MM.1S (cell line): ENCODE measurements at places on chromosomes 12 and 14.

DNA sequence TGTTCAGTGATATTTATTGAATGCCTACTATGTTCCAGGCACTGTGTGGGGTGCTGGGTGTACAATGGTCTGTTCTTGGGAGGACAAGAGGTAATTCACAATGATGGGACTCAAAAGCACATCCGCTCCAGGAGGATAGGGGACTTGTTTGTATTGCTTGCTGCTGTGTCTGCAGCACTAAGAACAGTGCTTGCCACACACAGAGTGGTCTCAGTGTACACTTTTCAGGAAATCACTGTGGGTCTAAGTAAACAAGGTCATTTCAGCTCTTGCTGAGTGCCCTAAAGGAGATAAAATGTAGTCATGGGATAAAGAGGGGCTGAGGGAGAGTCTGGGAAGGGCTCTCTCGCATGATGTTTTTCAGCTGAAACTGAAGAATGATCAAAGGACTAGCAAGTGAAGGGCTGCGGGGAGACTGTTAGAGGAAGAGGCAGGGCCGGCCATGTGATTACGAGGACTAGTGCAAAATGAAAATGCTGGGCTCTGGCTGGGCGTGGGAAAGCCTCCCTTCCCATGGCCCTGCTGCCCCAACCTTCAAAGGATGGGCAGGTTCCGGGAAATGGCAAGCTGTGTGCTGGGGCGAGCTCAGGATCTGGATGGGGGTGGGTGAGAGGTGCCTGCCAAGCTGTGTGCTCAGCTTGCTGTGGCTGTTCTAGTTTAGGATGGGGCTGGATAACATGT lies 39.1 kb downstream of the ADCK1 start:
- H3K36me3 ChIP-seq = no peaks in the 10 kb centered on the region
- no peak for DNase-seq
- no peaks in the 10 kb centered on the region for H3K27me3 ChIP-seq
- H3K4me1 ChIP-seq = no peaks in the 10 kb centered on the region
- no peak overlapping the region for H3K4me3 ChIP-seq

DNA sequence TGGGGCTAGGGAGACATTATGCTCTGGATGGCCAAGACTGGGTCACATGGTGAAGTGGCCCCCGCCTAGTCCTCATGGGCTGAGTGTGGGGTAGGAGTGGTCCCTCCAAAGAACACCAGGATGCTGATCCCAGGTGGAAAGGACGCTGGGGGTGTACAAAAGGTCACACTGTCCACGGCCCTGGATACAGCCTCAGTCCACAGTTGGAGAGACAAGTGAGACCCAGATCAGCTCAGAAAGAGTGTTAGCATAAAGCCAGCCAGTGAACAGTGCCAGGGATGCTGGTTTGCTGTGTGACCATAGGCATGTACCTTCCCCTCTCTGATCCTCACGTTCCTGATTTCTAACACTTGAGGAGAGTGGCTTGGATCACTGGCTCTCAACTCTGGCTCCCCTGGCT lies 13.4 kb upstream of the OAS2 start:
- H3K4me1 ChIP-seq = no peaks in the 10 kb centered on the region
- no peak for DNase-seq
- H3K4me3 ChIP-seq = no peak overlapping the region
- H3K27me3 ChIP-seq = no peaks in the 10 kb centered on the region
- no peak overlapping the region for H3K27ac ChIP-seq

DNA sequence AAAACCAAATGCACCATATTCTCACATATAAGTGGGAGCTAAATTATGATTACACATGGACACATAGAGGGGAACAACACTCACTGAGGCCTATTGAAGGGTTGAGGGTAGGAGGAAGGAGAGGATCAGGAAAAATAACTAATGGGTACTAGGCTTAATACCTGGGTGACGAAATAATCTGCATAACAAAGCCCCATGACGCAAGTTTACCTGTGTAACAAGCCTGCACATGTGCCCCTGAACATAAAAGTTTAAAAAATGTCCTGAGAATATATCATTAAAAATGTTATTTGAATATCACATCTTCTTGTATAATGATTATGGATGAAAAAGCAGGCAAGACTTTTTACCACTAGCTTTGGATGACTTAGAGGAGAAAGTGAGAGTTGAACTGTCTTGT lies 138.0 kb upstream of the NOVA1 start:
- DNase-seq = no peak
- H3K4me3 ChIP-seq = no peak overlapping the region
- H3K27ac ChIP-seq = no peak overlapping the region
- H3K4me1 ChIP-seq = no peaks in the 10 kb centered on the region
- H3K36me3 ChIP-seq = no peaks in the 10 kb centered on the region

- no peak overlapping the region for H3K27ac ChIP-seq
- no peaks in the 10 kb centered on the region for H3K36me3 ChIP-seq
- DNase-seq = peak; percentile 46
- H3K4me3 ChIP-seq = no peak overlapping the region
- H3K4me1 ChIP-seq = no peaks in the 10 kb centered on the region
- H3K27me3 ChIP-seq = no peaks in the 10 kb centered on the region
These were observed 131.6 kb downstream of the KSR2 start for GRCh38 chr12:117836999-117837736.

DNA sequence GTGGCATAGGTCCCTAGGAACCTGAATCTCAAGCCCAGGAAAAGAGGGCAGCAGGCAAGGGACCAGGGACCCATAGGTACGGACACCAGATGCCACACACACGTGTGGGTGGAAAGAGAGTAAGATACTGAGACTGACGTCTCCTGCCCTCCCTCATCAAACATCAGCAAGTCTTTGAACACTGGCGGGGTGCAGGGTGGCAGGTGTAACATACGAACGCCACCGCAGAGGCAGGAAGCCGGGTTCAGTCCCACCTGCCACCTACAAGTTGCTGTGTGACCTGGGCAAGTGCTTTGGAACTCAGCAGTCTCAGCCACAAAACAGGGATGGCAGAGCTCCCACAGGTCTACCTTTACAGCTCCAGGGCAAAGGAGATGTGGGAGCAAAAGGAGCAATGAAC lies 11.1 kb downstream of the ACTN1 start:
- no peak overlapping the region for H3K27ac ChIP-seq
- H3K4me1 ChIP-seq = peaks cover 14% of the 10 kb centered on the region; the same call in 1 of the 2 replicates
- no peak for DNase-seq
- no peak overlapping the region for H3K4me3 ChIP-seq

DNA sequence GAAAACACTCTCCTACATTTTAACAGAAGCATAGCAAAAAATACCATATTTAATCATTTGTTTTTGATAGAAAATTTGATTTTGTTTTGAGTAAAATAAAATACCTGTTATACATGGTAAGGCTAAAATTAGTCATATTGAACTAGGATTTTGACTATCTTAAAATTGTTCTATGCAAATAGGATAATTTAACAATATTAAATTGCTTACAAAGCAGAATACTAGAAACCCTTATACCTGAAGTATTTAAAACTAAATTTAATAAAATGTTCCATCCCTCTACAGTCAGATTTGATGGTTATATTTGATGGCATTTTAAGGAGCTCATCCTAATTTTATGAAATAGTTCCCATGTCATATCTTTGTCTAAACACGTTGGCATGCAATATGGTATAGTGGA lies 323.2 kb downstream of the GPHN start:
- no peaks in the 10 kb centered on the region for H3K27me3 ChIP-seq
- H3K4me1 ChIP-seq = no peaks in the 10 kb centered on the region
- H3K4me3 ChIP-seq = no peak overlapping the region
- no peaks in the 10 kb centered on the region for H3K36me3 ChIP-seq
- no peak for DNase-seq

- H3K27me3 ChIP-seq = no peaks in the 10 kb centered on the region
- H3K27ac ChIP-seq = no peak overlapping the region
- DNase-seq = no peak
- no peaks in the 10 kb centered on the region for H3K4me1 ChIP-seq
These were observed 7.2 kb upstream of the MYL2 start for GRCh38 chr12:110927546-110927945.

GRCh38 chr12:125092108-125092871 lies 27.1 kb downstream of the AACS start:
- no peak overlapping the region for H3K27ac ChIP-seq
- no peaks in the 10 kb centered on the region for H3K27me3 ChIP-seq
- no peaks in the 10 kb centered on the region for H3K36me3 ChIP-seq
- no peaks in the 10 kb centered on the region for H3K4me1 ChIP-seq
- H3K4me3 ChIP-seq = no peak overlapping the region

- H3K4me1 ChIP-seq = no peaks in the 10 kb centered on the region
- H3K27me3 ChIP-seq = no peaks in the 10 kb centered on the region
- no peak for DNase-seq
- no peaks in the 10 kb centered on the region for H3K36me3 ChIP-seq
- H3K27ac ChIP-seq = no peak overlapping the region
- H3K4me3 ChIP-seq = no peak overlapping the region
These were observed 293.2 kb upstream of the FAR2 start for GRCh38 chr12:28855761-28856310.

- DNase-seq = no peak
- no peaks in the 10 kb centered on the region for H3K36me3 ChIP-seq
- no peak overlapping the region for H3K4me3 ChIP-seq
- no peaks in the 10 kb centered on the region for H3K4me1 ChIP-seq
These were observed 1.5 kb downstream of the TMEM132C start for GRCh38 chr12:128268379-128268995.

GRCh38 chr12:83161456-83161855 lies 474.8 kb downstream of the TMTC2 start:
- no peak for DNase-seq
- peaks cover 8% of the 10 kb centered on the region; the same call in 1 of the 2 replicates for H3K4me1 ChIP-seq
- H3K27me3 ChIP-seq = no peaks in the 10 kb centered on the region
- H3K4me3 ChIP-seq = no peak overlapping the region
- H3K36me3 ChIP-seq = no peaks in the 10 kb centered on the region
- no peak overlapping the region for H3K27ac ChIP-seq

- H3K27me3 ChIP-seq = no peaks in the 10 kb centered on the region
- H3K27ac ChIP-seq = no peak overlapping the region
- H3K4me3 ChIP-seq = no peak overlapping the region
These were observed 13.6 kb downstream of the PDE6H start for GRCh38 chr12:14986449-14986848.

- no peaks in the 10 kb centered on the region for H3K4me1 ChIP-seq
- no peak overlapping the region for H3K27ac ChIP-seq
- no peak for DNase-seq
- H3K36me3 ChIP-seq = no peaks in the 10 kb centered on the region
- H3K27me3 ChIP-seq = no peaks in the 10 kb centered on the region
These were observed 29.4 kb upstream of the BCL7A start for GRCh38 chr12:121992059-121992879.

GRCh38 chr14:37124614-37125013 lies 47.8 kb downstream of the SLC25A21 start:
- H3K27ac ChIP-seq = no peak overlapping the region
- no peaks in the 10 kb centered on the region for H3K27me3 ChIP-seq
- no peak for DNase-seq

DNA sequence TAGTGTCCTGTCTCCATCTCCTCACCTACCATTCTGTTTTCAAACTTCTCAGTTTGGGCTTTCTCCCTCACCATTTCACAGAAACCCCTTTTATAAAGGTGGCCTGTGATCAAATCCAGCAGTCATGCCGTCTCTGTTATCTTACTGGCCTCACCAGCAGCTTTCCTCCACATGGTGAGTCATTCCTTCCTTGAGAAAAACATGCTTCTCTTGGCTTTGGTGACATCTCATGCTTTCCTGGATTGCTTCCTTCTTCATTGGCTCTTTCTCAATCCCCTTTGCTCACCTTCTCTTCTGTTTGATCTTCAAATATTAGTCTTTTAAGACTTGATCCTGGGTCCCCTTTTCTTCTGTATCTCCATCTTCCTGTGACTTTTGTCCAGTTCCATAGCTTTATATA lies 164.9 kb downstream of the ANO4 start:
- no peak for DNase-seq
- H3K36me3 ChIP-seq = no peaks in the 10 kb centered on the region
- H3K27ac ChIP-seq = no peak overlapping the region
- peaks cover 16% of the 10 kb centered on the region for H3K4me1 ChIP-seq
- no peak overlapping the region for H3K4me3 ChIP-seq

DNA sequence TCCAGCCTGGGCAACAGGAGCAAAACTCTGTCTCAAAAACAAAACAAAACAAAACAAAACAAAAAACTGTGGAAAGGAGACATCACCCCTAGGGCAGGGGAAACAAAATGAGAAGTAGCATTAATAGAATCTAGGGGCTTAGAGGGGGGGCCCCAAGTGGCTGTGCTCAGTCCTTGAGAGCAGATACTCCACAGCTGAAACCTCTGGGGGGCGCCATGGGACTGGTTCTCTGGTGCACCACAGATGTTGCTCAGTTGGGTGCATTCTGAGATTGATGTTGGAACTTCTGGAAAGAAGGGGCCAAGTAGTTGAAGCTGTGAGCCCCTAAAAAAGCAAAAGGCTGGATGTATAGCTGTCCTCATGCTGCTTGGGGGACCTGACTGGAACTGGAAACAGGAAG lies 11.8 kb upstream of the SYNE2 start:
- no peaks in the 10 kb centered on the region for H3K4me1 ChIP-seq
- H3K27me3 ChIP-seq = no peaks in the 10 kb centered on the region
- H3K4me3 ChIP-seq = no peak overlapping the region
- H3K36me3 ChIP-seq = no peaks in the 10 kb centered on the region
- H3K27ac ChIP-seq = no peak overlapping the region

DNA sequence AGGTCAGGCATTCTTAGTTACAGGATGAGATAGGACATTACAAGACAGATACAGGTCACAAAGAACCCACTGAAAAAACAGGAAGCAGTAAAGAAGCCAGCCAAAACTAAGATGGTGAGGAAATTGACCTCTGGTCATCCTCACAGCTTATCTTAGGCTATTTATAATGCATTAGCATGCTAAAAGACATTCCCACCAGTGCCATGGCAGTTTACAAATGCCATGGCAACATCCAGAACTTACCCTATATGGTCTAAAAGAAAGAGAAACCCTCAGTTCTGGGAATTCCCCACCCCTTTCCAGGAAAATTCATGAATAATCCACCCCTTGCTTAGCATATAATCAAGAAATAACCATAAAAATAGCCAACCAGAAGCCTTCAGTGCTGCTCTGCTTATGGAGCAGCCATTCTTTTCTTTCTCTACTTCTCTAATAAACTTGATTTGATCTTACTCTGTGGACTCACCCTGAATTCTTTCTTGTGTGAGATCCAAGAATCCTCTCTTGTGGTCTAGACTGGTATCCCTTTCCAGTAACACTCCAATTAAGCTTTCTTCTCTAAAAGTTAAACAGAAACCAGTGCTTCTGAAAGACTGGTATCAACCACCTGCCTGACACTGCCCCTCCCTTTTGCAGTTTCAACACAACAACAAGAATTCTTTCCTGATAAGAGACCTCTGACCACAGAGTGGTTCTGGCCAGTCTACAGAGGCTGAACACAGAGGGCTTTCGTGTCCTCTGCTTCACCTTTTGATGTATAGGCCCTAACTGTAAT lies 86.9 kb downstream of the BCAT1 start:
- no peak overlapping the region for H3K27ac ChIP-seq
- H3K36me3 ChIP-seq = no peaks in the 10 kb centered on the region
- peaks cover 14% of the 10 kb centered on the region; the same call in 1 of the 2 replicates for H3K4me1 ChIP-seq
- no peak overlapping the region for H3K4me3 ChIP-seq

GRCh38 chr14:31457665-31458659 lies 656 bp upstream of the DTD2 start:
- H3K4me3 ChIP-seq = peak overlapping the region; percentile 38; the same call in 1 of the 2 replicates
- no peaks in the 10 kb centered on the region for H3K27me3 ChIP-seq
- no peak for DNase-seq
- no peak overlapping the region for H3K27ac ChIP-seq
- H3K36me3 ChIP-seq = no peaks in the 10 kb centered on the region
- H3K4me1 ChIP-seq = no peaks in the 10 kb centered on the region; the same call in 1 of the 2 replicates
